ENCODE measurements at places on chromosomes 3 and 15.

- DNase-seq, result no peak
Measured at GRCh38 chr3:184795522-184796190, 16.3 kb upstream of the VPS8 start.

- no peak for DNase-seq
Measured at GRCh38 chr15:92833493-92834271, 66.4 kb upstream of the CHD2 start.

GRCh38 chr15:90478846-90479481 lies 50.8 kb upstream of the CRTC3 start:
- no peak for DNase-seq

DNA sequence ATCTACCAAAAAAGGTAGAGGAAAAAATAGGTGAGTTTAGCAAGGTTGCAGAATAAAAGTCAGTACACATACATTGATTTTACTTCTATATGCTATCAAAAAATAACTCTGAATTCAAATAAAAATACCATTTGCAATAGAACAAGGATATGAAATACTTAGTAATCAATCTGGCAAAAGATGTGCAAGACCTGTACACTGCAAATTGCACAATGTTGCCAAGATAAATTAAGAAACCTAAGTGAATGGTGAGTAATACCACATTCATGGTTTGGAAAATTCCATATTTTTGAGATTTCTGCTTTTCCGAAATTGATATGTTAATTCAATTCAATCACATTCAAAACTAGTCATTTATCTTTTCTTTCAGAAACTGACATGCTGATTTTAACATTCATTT lies 464.8 kb downstream of the EPHA3 start:
- DNase-seq, result no peak

Data from ascending aorta (tissue), 2 donors.